SK-N-DZ (cell line): ENCODE measurements at places on chromosomes 5 and 9.

DNA sequence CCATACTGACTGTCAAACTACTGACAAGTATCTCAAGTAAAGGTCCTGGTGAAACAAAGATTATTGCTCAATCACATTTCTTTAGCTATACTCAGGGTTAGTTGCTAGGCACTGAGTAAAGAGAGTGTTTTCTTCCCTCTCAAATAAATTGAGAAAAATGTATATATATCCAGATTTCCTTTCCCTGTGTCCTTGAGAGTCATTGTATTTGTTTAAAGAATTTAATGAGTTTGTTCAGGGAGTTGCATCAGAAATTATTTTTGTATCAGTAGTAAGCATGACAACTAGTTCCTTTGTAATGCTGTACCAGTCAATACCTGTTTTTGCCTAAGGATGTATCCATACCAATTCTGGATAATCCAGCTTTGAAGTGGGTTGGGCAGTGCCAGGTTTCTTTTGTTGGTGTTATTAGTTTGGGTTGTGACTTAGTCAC lies 3.2 kb upstream of the ANKHD1 start:
- no peak for DNase-seq

- peak; percentile 53 for DNase-seq
These were observed 368.4 kb upstream of the GRAMD2B start for GRCh38 chr5:126054577-126055347.

DNA sequence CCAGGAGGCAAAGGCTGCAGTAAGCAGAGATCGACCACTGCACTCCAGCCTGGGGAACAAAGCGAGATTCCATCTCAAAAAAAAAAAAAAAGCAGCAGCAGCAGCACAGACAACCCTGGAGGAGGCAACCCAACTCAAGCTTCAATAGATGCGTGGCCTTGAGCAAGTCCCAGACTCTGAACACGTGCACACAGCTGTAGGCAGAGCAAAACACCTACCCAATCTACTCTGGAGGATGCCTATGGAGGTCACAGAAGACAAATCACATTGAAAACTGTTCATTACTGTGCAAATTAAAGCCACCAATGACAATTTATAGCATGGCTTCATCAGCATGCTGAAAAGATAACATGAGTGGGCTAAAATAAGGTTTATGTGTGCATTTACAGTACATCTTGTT lies 7.2 kb downstream of the TLE1 start:
- DNase-seq = no peak

GRCh38 chr5:57825031-57825686 lies 342.5 kb upstream of the ACTBL2 start:
- no peak for DNase-seq

DNA sequence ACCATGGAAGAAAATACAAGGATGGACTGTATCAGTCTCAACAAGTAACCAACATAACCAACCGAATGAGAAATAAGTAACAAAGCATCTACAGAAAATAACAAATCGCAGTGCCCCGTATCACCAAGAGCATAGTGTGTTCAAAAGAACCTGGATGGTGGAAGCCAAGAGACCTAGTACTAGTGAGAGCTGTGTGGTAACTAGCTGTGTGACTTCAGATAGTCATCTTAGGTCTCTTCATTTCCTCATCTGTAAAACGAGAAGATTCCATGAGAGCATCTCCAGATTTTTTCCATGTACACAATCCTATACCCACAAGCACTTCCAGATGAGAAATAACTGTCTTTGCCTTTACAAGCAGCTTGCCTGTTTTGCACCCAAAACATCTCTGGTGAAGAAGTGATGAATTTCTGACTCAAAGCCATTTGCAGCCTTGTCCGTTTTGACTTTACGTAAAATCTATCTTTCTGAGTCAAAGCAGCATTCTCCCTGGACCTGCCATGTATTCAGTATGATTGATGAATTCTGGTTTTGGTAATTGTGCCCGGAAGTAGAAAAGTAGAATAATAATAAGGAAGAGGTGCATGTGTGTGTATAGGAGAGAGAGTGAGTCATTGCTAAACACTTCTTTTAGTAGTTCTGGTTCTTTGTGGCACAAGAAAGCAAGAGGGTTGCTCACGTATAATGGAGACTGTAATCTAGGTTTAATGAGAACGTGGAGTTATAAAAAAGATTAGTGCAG lies 41.0 kb downstream of the AOPEP start:
- DNase-seq = no peak

DNA sequence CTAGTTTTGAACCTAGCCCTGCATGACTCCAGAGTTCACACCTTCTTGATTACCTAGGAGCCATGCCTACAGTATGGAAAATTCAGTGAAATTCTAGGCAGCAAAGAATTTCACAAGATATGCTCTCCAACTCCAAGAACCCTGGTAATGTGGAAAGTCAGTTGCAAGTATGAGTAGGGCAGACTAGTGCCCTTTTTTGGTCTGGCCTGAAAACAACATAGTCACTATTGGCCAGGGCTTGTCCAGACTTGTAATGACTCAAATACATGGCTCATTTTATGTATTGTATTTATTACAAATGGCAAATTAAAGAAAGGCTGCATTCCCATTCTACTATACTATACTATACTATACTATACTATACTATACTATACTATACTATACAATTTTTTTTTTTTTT lies 160.4 kb downstream of the ESM1 start:
- no peak for DNase-seq

DNA sequence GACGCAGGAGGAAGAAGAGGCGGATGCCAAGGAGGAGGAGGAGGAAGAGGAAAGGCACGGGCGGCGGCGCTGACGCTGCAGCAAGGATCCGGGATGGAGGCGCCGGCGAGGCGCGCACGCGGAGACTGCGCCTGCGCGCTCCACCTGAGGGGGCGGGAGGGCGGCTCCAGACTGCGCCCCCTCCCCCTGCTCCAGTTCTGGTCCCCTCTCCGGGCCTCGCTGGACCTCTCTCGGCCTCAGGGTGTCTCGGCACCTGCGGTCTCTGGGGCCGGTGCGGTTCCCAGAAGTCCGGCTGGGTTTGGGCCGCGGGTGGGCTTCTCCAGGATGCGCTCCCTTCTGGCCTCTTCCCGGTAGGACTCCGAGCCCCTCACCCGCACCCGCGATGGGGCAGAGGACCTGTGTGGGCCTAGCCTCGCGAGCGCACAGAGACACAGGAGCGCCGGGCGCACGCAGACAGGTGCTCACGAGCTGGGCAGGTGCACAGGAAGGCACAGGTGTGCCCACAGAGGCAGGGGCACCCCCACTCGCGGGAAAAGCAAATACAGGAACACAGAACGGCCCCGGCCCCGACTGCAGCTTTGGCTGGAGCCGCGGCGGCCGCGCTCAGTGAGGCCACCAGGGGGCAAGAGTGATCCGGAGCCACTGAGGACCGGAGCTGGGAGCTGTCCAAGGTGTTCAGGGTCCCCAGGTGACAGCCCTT lies at the start of gene NPDC1:
TSS of gene NPDC1 (minus strand) at position 90 of the 700 bp plus-strand sequence. CDS start 188 bp downstream, outside the sequence.
- peak; percentile 78 for DNase-seq

DNA sequence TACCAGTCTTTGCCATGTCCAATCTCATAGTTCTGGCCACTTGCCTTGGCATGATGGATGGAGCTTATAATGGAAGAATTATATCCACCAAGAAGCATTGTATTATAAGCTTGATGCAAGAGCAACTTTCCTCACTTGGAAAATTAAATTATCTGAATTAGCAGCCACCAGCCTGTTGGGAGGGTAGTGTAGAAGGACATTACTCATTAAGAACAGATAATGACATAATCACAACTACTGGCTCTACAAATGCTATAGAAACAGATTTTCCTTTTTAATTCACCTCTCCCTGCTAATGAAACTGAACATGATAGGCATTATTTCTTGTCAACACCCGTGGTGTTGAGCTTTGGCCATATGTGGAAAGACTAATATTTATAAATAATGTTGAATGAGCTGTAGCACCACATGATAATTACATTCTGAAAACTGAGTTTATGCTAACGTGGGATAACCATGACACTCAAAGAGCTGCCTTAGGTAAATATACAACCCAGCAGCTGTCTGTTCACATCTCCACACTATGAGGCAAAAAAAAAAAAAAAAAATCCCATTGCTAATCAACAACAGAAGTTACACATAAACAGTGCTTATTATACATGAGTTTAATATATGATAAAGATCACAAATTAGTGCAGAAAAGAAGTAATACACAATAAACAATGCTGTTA lies 48.1 kb upstream of the NR4A3 start:
- no peak for DNase-seq
